ENCODE measurements at places on chromosomes 2 and 18.

GRCh38 chr18:27022477-27022876, 157.0 kb upstream of the AQP4 start:
- no peak for DNase-seq
- H3K4me3 ChIP-seq: no peak overlapping the region
- no peaks in the 10 kb centered on the region for H3K36me3 ChIP-seq
- no peak overlapping the region for H3K27ac ChIP-seq

GRCh38 chr2:186991766-186992417, 142.9 kb upstream of the ZSWIM2 start:
- H3K27me3 ChIP-seq: no peaks in the 10 kb centered on the region
- no peak overlapping the region for H3K4me3 ChIP-seq
- DNase-seq: no peak
- H3K27ac ChIP-seq: no peak overlapping the region
- H3K4me1 ChIP-seq: no peaks in the 10 kb centered on the region

- no peak overlapping the region for H3K4me3 ChIP-seq
- H3K4me1 ChIP-seq: no peaks in the 10 kb centered on the region
- H3K27ac ChIP-seq: no peak overlapping the region
- no peaks in the 10 kb centered on the region for H3K27me3 ChIP-seq
- H3K36me3 ChIP-seq: no peaks in the 10 kb centered on the region
Observed at GRCh38 chr2:201888426-201888800, 82.1 kb downstream of the CDK15 start.

- no peak overlapping the region for H3K27ac ChIP-seq
- no peaks in the 10 kb centered on the region for H3K27me3 ChIP-seq
- no peak overlapping the region for H3K4me3 ChIP-seq
- peaks cover 16% of the 10 kb centered on the region for H3K4me1 ChIP-seq
- no peak for DNase-seq
Observed at GRCh38 chr2:16640867-16641266, 24.8 kb downstream of the CYRIA start.

DNA sequence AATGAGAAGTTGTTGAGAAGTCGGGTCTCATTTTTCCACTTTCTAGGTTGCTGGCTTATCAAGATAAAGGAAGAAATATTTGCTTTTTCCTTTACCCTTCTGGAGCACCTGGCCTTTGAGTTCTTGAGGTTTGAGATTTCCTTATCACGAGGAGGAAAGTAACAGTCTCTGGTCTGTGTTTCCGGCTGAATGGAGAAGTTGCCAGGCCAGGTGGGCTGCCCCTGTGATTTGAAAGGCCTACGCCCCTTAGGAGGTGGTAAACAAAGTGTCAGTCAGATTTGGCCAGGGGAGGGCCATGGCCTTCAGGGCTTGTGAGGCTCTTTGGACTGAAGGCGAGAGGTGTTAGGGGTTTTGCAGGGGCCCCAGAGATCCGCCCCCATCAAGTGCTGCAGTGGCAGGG, 156.7 kb upstream of the HAAO start:
- H3K27me3 ChIP-seq: no peaks in the 10 kb centered on the region
- H3K27ac ChIP-seq: peak overlapping the region; percentile 83
- no peaks in the 10 kb centered on the region for H3K36me3 ChIP-seq
- no peak overlapping the region for H3K4me3 ChIP-seq
- H3K4me1 ChIP-seq: peaks cover 62% of the 10 kb centered on the region

DNA sequence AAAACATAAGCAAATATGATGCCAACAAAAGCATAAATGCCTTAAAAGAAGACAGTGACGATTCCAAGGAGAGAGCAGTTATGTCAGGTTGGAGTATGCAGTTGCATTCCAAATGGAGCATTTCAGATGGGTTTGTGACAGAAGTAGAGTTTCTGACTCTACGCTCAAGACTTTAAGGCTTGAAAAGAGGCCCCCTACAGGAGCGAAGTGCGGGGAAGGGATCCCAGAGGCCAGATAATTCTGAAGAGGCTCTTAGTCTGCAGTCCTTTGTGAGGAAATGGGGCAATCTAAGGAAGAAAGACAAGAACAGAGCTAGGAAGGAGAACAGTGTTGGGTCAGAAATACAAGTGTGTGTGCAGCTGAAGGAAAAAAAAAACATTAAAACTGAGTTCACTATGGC, 95.5 kb downstream of the ZNF521 start:
- no peak for DNase-seq
- no peak overlapping the region for H3K27ac ChIP-seq
- H3K36me3 ChIP-seq: no peaks in the 10 kb centered on the region
- no peaks in the 10 kb centered on the region for H3K27me3 ChIP-seq

GRCh38 chr2:182606728-182607681, 109.1 kb upstream of the DNAJC10 start:
- DNase-seq: no peak
- H3K4me3 ChIP-seq: no peak overlapping the region
- no peaks in the 10 kb centered on the region for H3K27me3 ChIP-seq
- no peaks in the 10 kb centered on the region for H3K36me3 ChIP-seq
- no peaks in the 10 kb centered on the region for H3K4me1 ChIP-seq

- no peaks in the 10 kb centered on the region for H3K4me1 ChIP-seq
- H3K27ac ChIP-seq: no peak overlapping the region
- H3K27me3 ChIP-seq: peaks cover 4% of the 10 kb centered on the region
Observed at GRCh38 chr2:215888680-215889079, 124.7 kb downstream of the MREG start.

GRCh38 chr2:78861546-78861945, 164.0 kb upstream of the REG3G start:
- no peaks in the 10 kb centered on the region for H3K27me3 ChIP-seq
- H3K36me3 ChIP-seq: no peaks in the 10 kb centered on the region
- no peaks in the 10 kb centered on the region for H3K4me1 ChIP-seq
- H3K4me3 ChIP-seq: no peak overlapping the region
- H3K27ac ChIP-seq: no peak overlapping the region

- H3K36me3 ChIP-seq: no peaks in the 10 kb centered on the region
- no peak for DNase-seq
- no peaks in the 10 kb centered on the region for H3K27me3 ChIP-seq
Observed at GRCh38 chr2:1286929-1287328, 126.3 kb upstream of the TPO start.

- no peaks in the 10 kb centered on the region for H3K36me3 ChIP-seq
- no peaks in the 10 kb centered on the region for H3K27me3 ChIP-seq
- peaks cover 12% of the 10 kb centered on the region for H3K4me1 ChIP-seq
- no peak for DNase-seq
- no peak overlapping the region for H3K4me3 ChIP-seq
Observed at GRCh38 chr2:232310121-232310520, 68.4 kb upstream of the ALPP start.

- H3K27ac ChIP-seq: no peak overlapping the region
- H3K4me1 ChIP-seq: peaks cover 9% of the 10 kb centered on the region
- no peak overlapping the region for H3K4me3 ChIP-seq
- H3K36me3 ChIP-seq: no peaks in the 10 kb centered on the region
Observed at GRCh38 chr2:177556153-177556552, 163.6 kb downstream of the AGPS start.

DNA sequence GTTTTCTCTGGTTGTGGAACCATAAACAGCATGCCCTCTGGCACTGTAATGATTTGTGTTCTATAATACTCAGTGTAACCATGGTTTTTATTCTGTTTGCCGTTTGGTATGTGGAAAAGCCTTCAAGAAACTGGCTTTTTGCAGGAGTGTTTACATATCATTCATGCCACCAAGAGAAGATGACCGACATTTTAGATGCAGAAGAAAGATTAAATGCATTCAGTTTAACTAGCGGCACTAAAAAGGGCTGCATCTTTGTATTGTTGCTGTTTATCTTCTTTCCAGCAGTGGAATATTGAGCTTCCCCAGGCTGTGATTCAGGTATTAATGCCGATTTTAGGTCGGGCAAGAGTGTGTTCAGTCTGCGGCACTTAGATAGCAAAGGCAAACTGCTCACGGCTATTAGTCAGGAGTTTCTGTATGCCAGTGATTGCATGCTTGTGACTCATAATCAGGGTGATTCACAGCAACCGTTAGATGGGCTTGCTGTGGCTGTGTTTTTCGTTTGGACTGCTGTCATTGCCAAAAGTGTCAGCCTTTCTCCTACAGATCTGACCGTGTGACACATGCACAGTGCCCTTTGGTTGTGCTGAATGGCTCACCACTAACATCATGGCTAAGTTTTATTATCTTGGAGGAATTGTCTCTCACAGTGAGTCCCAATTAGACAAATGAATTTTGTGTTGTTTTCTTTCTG, 479.7 kb downstream of the PARD3B start:
- H3K4me3 ChIP-seq: no peak overlapping the region
- no peaks in the 10 kb centered on the region for H3K36me3 ChIP-seq
- H3K27ac ChIP-seq: no peak overlapping the region
- no peak for DNase-seq

DNA sequence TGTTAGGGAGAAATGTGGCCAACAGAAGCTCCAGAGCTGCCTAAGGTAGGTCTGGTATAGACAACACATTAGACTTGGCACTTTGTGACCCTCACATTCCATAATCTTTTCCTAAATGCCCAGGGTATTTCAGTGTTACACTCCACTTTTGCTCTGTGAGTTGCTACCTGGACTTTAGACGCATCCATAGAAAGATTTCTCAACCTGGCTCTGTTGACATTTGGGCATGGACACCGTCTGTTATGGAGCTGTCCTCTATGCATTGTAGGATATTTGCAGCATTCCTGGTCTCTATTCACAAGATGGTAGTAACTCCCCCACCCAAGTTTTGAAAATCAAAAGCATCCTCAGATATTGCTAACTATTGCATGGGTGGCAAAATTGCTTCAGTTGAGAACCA, 136.5 kb upstream of the NETO1 start:
- H3K4me1 ChIP-seq: peaks cover 26% of the 10 kb centered on the region
- H3K4me3 ChIP-seq: no peak overlapping the region
- no peaks in the 10 kb centered on the region for H3K36me3 ChIP-seq
- H3K27ac ChIP-seq: no peak overlapping the region

GRCh38 chr18:53797998-53798495, 426.4 kb downstream of the MBD2 start:
- no peaks in the 10 kb centered on the region for H3K4me1 ChIP-seq
- H3K4me3 ChIP-seq: no peak overlapping the region
- DNase-seq: no peak
- H3K36me3 ChIP-seq: no peaks in the 10 kb centered on the region
- H3K27me3 ChIP-seq: no peaks in the 10 kb centered on the region
- H3K27ac ChIP-seq: no peak overlapping the region

DNA sequence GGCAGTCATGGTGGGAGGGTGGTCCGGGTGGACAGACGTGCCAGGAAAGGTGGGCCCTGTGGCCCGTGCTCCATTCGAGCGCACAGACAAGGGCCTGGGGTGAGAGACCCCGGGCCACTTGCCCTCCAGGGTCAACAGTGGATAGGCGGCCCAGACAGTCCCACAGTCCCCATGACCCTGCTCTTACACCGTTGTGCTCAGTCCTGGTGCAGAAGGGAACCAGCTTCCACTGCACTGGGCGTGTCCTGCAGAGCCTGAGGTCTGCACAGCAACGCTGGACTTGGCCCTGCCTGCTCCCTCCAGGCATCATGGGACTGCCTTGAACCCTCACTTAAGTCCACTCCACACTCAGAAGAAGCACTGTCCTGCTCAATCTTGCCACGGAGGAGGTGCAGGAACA, 52.0 kb downstream of the PXDN start:
- no peak overlapping the region for H3K4me3 ChIP-seq
- no peak for DNase-seq
- no peak overlapping the region for H3K27ac ChIP-seq
- H3K27me3 ChIP-seq: no peaks in the 10 kb centered on the region
- H3K36me3 ChIP-seq: no peaks in the 10 kb centered on the region

GRCh38 chr2:12262681-12263436, 453.9 kb upstream of the TRIB2 start:
- H3K27me3 ChIP-seq: no peaks in the 10 kb centered on the region
- no peak overlapping the region for H3K4me3 ChIP-seq
- H3K4me1 ChIP-seq: peaks cover 24% of the 10 kb centered on the region
- DNase-seq: no peak

GRCh38 chr2:221104361-221104811, 467.7 kb downstream of the EPHA4 start:
- no peak overlapping the region for H3K27ac ChIP-seq

GRCh38 chr18:519019-519879, 18.7 kb upstream of the COLEC12 start:
- no peak for DNase-seq
- no peak overlapping the region for H3K4me3 ChIP-seq
- H3K36me3 ChIP-seq: no peaks in the 10 kb centered on the region
- H3K4me1 ChIP-seq: no peaks in the 10 kb centered on the region
- H3K27me3 ChIP-seq: no peaks in the 10 kb centered on the region

- no peak overlapping the region for H3K27ac ChIP-seq
- DNase-seq: no peak
- H3K4me3 ChIP-seq: no peak overlapping the region
- H3K36me3 ChIP-seq: no peaks in the 10 kb centered on the region
Observed at GRCh38 chr2:240836781-240837467, 16.9 kb upstream of the KIF1A start.

DNA sequence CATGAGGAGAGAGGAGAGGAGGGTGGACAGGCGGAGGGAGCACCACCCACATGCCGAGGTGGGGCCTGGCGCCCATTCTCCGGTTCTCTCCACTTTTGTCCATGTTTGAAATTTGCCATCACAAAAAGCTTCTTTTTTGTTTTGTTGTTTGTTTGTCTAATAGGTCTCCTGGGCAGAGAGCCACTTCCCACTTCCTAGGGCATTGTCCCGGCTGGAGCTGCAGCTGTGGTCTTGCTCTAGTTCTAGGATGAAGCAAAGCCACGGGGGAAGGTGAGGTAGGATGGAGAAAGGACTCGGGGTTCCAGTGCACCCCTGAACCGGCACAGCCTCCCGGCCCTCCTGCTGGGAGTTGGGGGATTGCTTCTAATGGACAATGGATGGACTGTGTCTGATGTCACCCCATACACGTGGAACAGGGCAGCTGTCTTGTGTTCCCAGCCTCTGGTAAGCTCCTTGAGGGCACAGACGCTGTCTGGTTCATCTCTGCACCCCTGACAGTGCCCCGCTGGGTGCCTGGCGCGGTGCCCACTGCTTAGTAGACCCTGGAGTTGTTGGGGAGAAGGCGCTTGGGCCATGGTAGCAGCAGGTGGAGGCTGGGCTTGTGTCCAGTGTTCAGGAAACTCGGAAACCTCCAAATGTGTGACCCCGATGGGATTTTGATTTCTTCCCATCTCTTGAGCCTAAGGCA, 278.4 kb downstream of the NDUFA10 start:
- H3K27ac ChIP-seq: no peak overlapping the region
- H3K4me3 ChIP-seq: no peak overlapping the region
- no peaks in the 10 kb centered on the region for H3K36me3 ChIP-seq
- DNase-seq: no peak
- H3K27me3 ChIP-seq: no peaks in the 10 kb centered on the region

DNA sequence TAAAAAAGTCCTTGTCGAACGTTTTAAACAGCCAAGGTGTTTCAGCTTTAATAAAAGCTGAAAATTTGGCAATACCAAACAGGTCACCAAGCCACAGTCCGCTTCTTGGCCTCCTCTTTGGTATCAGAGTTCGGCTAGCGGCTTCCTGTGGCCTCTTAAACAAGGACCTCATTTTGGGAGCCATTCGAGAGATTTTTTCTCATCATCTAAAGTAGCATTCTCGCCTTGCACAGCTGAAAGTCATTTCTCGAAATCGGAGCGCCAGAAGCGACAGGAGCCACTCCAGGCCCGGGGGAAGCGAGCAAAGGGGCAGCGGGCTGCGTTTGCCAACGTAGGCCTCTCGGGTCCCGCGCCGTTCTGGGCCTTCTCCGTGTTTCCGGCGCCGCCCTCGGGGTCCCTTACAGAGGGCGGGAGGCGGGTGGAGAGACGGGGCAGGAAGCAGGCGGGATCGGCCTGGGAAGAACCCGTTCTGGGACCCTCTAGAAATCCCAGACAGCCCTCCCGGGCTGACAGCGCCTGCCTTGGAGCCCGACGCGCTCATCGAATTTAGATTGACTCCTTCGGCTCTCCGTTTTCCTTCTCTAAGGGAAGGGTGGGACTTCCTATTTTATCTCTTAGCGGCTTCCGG, 522 bp upstream of the ZNF407 start:
- no peak for DNase-seq
- peak overlapping the region; percentile 88 for H3K27ac ChIP-seq
- peaks cover 22% of the 10 kb centered on the region for H3K4me1 ChIP-seq
- H3K36me3 ChIP-seq: peaks cover 11% of the 10 kb centered on the region
- no peaks in the 10 kb centered on the region for H3K27me3 ChIP-seq

GRCh38 chr2:163191372-163191771, 352.8 kb upstream of the KCNH7 start:
- no peak overlapping the region for H3K4me3 ChIP-seq
- no peaks in the 10 kb centered on the region for H3K36me3 ChIP-seq
